Panc1 (cell line): ENCODE measurements at places on chromosomes 2 and 18. TPM values are rescaled to one million over a fixed set of nuclear protein-coding genes. Genes with fewer than 3 reads are reported as not detected.

DNA sequence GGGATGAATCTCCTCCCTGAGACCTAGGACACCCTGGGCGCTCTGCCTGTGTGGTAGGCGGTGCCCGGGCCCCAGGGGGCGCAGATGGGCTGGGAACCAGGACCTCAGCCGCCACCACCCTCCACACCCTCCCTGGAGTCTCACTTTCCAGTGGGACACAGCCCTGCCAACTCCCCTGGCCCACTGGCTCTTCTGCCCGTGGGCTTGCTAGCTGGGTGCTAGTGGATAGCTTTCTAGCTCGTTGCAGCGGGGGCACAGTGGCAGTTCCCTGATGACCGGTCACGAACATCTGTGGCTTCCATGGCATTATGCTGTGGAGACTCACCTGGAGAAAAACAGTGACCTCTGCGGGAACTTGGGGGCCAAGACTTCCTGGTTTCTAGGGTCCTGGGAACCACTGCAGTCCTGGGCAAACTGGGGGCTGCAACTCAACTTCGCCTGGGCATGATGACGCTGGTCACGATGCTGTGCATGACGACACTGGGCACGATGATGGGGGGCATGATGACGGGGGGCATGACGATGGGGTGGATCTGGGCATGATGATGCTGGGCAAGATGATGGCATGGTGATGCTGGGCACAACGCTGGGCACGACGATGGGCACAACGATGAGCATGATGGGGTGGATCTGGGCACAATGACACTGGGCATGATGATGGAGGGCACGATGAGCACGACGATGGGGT, 31.0 kb upstream of the ALLC start:
- no peak for DNase-seq

DNA sequence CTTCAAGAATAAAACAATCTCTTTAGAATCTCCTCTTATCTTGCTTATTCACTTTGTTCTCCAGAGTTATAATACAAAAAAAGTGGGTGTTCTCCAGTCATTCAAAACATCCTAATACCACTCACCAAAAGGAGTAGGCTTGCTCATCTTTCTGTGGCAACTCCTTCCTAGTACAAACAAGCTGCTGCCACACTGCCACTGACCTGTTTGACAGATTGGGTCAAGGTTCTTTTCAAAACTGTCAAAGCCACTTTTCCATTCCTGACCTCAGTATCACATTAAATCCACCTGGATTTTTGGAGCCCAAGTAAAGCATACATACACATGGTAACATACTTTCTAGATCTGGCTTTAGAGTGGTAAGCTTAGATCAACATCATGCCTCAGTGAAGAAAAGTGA, 59.8 kb downstream of the SLC25A12 start:
- DNase-seq, result no peak

The PPIL3 gene
- 12.2 TPM for total RNA-seq

DNA sequence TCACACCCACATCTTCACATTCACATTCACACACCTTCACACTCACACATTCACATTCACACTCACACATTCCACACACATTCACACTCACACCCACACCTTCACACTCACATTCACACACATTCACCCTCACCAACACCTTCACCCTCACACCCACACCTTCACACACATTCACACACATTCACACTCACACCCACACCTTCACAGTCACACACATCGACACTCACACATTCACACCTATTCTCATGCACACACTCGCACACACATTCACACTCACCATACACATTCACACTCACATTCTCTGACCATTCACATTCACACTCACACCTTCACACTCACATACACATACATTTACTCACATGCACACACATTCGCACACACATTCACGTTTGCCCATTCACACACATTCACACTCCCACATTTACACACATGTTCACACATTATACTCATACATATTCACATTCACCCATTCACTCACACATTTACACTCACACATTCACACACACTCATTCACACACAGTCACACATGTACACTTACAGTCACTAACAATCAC, 62.7 kb downstream of the BIN1 start:
- no peak for DNase-seq
